Right forelimb (tissue), 1 donor: ENCODE measurements at places on chromosomes 13 and 19.

GRCh38 chr13:32838945-32839344 is 177.3 kb upstream of the KL start:
- no peak for DNase-seq

DNA sequence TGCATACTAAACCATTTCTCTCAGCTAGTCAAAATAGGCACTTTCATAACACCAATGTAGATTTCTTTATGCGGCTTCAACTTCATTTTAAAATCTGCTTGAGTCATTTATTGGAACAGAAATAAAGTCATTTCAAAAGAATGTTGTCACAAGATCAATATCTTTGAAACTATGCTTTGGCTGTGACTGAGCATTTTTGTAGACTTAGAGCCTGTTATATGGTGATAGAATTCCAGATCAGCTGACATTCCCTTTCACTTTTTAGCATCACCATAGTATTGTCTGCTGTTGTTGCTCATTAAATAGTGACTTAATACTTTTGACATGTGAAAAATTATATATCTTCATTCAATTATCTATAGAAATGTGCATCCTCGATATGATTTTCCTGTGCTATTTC is 279.2 kb upstream of the PRR20A start:
- no peak for DNase-seq

DNA sequence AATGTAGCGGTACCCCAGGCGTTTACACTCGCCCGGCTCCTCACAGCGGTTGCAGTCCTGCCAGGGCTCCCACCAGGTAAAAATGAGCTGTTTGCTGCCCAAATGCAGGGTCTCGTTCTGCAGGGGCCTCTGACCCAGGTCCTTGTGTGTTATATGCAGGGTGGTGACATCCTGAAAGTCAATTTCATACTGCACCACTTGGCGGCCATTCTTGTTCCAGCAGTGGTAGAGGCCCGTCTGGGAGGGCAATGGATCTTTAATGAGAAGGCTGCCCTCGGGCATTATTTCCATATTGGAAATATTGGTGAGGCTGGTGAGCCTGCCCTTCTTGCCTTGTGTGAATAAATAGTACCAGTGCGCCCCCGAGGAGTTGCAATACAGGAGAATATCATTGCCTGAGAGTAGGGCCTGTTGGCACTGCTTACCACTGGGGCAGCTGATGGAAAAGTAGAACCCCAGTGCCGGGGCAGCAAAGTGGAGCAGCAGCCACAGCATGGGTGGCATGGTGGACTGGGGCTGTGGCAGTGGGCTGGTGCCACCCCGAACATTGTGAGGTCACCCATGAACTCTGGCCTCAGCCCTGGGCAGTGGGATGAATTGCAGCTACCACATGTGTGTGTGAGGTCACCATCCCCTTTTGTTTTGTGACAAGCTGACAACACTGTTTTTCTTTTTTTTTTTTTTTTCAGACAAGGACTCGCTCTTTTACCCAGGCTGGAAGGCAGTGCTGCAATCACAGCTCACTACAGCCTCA is at the start of gene FAM187B:
TSS of gene FAM187B (minus strand) at position 563 of the 754 bp plus-strand sequence. CDS start at position 504, 59 bp downstream.
- no peak for DNase-seq

DNA sequence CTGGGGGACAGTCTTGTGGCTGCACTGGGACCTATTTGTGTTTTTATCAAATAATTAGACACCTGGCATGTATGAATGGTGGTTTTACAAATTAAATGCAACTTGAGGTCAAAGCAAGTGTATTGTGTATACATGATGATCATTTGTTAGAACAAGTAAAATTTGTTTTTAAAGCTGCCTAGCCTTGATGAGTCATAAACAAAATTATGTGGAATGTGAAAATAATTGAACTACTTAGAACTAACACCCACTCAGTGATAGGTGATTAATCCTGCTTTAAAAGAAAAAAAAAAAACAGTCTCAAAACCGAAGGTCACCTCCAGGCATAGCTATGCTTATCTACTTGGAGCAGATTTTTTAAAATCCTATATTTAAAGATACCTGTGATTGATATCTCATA is 770.3 kb upstream of the SLITRK5 start:
- DNase-seq: no peak

DNA sequence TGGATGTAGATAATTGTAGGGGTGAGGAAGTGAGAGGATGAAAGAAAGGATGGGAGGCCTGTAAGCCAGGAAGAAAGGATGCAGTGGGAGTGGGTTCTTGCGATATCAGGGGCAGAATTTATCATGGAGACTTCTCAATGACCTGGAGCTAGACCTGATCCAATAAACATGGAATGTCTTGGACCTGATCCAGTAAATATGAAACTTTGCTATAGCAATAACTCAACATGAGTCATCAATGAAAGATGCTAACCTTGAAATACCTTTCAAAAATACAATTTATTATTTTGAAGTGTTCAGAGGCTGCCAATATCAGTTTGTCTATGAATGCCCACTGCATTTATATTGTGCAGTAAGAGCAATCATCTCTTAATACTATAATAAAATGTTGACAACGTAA is 279.5 kb downstream of the POU4F1 start:
- no peak for DNase-seq

DNA sequence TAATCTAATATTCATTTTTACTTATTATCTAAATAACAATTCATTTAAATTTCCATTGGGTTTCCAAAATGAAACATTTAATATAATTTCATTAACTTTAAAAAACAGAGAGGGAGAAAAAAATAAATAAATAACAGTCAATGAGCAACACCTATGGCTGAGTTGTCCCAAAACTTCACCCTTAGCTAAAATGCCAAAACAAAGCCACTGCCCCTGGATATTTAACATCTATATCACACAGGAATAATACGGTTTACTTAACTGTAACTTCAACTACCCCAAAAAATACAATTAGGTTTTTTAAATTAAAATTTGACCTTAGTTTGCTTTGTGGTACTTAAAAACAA is 541 bp downstream of the ELF1 start:
- no peak for DNase-seq

- DNase-seq: no peak
Observed at GRCh38 chr13:69324090-69324886, 783.3 kb upstream of the ATXN8OS start.

- DNase-seq: no peak
Observed at GRCh38 chr13:74641586-74641985, 507.4 kb upstream of the KLF12 start.

DNA sequence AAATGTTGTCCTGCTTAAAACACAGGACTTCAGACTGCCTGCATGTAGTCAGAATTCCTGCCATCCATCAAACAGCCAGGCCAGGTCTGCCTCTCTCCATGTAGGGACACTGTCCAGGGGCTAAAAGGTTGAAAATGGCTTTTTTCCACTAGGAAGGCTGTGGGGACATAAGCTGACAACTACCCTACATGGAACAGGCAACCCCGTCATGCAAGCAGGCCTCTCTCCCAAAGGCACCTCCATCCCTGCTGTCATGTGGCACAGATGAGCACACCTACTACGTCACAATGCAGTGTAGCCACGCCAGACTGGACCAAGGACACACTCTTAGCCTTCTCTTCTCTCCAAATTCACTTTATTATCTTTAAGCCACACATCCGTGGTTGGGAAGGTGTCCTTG is 40.8 kb downstream of the LATS2 start:
- DNase-seq: no peak
